Midbrain (tissue), 1 donor: ENCODE measurements at places on chromosomes 2 and 18.

DNA sequence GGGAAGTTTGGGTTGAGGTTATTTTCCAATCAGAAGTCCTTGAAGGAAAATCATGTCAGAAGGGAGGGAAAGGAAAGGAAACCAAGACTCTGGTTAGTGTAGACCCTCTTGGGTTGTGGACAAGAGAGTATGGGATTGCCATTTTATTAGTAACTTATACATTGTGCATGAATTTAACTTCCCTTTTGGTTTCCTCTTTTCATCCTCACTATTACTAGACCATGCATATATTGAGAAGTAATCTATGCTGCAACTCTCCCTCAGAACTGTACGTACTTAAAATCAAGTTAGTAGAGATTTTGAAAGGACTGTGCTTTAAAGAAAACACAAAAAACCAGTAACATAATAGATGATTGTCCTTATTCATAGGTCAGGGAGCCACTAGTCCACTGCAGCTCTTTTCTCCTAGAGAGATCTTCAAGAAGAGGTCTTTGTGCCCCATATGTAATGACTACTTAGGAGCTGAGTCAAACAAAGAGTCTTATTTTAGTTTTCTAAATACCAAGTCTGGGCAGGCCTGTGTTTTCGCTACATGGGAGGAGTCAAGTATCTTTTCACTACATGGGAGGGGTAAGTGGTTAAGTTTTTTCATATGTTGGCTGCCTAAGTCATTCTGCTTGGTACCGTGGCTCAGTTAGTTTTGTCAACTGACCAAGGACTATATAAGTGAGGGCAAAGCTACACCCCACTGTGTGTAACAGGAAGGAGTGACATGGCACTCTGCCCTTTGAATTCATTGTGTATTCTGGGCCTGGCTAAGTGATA, 25.2 kb upstream of the FAM117B start:
- no peak for DNase-seq

- DNase-seq: no peak
Observed at GRCh38 chr2:85956646-85957039, 67.9 kb upstream of the ST3GAL5 start.

DNA sequence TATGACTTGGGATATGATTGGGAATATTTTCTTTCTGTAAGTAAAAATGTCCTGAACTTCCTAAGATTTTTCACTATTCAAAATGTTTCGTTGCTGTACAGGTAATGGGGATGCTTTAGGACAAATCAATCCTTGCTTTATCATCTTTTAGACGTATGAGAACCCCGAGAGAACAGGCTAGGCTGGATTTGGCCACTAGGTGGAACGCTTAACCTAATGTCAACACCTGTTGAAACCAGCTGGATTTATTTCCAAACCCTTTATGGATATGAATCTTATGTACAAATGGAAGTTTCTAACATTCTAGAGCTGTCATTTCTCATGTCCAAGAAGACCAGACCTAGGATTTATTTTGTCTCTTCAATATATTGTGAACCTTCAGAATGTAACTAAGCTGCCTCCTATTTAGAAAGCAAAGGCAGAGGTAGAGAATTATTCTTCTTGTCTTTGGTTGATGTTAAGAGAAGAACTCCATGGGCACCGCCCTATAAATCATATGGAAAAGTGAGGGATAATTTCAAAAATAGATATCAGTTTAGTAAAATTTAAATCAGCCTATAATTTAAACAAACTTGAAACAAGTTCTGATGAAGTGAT, 96.7 kb downstream of the PMAIP1 start:
- peak; percentile 37 for DNase-seq

- no peak for DNase-seq
Observed at GRCh38 chr2:157203651-157204050, 53.9 kb upstream of the GALNT5 start.

- no peak for DNase-seq
Observed at GRCh38 chr18:13570856-13571495, 155.4 kb downstream of the FAM210A start.

DNA sequence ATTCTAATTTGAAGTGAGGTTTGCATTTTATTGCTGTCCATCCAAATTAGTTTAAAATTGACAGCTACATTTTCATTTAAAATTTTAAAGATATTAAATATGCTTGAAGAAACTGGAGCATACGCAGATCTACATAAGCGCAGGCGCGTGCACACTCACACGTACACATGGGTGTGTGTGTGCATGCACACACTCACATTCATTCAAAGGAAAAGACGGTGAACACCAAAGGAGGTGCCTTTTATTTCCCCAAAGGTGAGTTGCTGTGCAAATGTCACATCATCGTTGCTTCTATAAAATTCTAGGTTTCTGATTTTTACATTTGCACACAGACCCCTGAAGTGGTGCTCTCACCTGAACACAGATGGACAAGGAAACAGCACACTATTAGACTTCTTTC, 194.2 kb downstream of the GRB14 start:
- DNase-seq: no peak

- DNase-seq: no peak
Observed at GRCh38 chr2:147916067-147916466, 71.2 kb downstream of the ACVR2A start.

GRCh38 chr2:237453671-237454070, 33.4 kb upstream of the MLPH start:
- no peak for DNase-seq

DNA sequence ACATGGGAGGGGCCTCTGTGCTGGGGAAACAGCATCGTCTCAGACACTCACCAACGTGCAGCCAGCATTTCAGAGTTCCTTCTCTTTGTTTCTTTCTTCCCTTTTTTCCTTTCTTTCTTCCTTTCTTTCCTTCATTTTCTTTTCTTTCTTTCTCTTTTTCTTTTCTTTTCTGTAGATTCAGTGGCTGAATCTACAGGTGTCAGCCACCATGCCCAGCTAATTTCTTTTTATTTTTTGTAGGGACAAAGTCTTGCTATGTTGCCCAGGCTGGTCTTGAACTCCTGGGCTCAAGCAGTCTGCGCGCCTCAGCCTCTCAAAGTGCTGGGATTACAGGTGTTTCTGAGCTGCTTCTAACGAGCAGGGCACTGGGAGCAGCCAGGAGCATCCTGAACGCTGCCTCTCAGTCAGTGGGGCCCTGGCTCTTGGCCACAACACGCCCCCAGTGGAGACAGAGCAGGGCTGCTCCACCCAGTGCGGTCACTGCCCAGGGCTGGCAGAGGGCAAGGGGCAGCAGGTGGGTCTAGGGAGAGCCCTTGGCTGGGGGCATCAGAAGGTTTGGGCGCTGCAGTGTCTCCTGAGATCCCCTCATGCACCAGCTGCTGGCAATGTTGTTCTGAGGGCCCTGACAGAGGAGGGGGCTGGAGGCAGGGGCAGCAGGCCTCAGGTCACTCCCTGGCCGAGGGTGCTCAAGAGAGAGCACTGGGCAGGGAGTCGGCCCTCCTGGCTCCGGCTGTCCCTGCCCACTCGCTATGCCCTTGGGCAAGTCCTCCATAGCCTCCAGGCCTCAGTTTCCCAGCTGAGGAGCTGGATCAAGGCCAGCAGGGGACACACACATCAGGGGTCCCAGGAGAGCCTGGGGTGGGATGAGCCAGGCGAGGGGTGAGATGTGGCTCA, 4.7 kb upstream of the KLHL30 start:
- DNase-seq: no peak

- DNase-seq: no peak
Observed at GRCh38 chr2:239322416-239323086, 78.3 kb downstream of the HDAC4 start.

- DNase-seq: no peak
Observed at GRCh38 chr2:239602290-239603282, 201.8 kb upstream of the HDAC4 start.

DNA sequence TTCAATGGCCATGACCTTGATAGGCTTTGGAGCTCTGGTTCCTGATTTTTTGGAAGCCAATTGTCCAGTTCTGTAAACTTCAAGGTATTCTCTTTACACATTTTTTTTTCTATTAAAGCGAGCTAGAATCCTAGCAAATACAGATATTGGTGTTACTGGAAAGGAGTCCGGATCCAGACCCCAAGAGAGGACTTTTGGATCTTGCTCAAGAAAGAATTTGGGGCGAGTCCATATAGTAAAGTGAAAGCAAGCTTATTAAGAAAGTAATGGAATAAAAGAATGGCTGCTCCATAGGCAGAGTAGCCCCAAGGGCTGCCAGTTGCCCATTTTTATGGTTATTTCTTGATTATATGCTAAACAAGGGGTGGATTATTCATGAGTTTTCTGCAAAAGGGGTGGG, 45.1 kb downstream of the CD8B2 start:
- DNase-seq: no peak

DNA sequence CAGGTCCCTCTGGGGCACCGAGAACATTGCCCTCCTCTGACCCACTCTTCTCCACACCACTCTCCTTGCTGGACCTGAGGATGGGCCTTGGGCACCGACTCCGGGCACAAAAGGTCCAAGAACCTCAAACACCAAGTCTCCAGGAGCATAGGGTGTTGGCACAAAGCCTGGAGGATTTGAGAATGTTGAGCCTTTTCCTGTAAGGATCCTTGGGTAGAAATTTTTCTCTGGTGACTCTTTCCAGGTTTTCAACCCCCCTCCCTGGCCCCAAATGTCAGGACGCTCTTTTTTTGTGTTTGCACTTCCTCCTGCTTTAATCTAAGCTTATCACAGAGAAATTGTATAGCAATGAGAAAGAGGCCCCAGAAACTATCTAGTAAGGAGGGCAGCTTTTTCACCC, 9.2 kb downstream of the SPR start:
- no peak for DNase-seq

DNA sequence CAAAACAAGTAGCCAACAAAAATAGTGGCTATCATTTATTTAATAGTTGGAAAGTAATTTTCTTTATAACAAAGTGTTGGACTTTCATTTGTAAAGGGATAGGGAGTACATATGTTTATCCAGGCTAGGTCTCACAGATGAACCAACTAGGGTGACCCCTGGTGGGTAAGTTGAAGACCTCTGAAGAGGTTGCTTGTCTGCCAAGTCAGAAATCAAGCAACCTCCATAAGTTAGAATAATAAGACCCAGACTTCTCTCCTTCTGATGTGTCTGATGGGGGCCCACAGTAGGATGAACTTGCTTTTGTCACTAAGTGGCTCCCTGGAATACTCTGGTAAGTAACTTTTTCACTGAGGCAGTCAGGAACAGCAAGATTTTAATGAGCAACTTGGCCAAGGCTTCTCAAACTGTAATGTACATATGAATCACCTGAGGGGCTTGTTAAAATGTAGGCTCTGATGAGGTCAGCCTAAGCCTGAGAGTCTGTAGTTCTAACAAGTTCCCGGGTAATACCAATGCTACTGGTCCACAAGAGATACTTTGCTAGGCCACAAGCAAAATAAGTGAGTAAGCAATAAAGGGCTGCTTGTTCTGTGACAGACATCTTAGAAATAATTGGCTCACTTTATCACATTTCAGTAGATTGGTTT, 319.6 kb downstream of the PIK3C3 start:
- no peak for DNase-seq

DNA sequence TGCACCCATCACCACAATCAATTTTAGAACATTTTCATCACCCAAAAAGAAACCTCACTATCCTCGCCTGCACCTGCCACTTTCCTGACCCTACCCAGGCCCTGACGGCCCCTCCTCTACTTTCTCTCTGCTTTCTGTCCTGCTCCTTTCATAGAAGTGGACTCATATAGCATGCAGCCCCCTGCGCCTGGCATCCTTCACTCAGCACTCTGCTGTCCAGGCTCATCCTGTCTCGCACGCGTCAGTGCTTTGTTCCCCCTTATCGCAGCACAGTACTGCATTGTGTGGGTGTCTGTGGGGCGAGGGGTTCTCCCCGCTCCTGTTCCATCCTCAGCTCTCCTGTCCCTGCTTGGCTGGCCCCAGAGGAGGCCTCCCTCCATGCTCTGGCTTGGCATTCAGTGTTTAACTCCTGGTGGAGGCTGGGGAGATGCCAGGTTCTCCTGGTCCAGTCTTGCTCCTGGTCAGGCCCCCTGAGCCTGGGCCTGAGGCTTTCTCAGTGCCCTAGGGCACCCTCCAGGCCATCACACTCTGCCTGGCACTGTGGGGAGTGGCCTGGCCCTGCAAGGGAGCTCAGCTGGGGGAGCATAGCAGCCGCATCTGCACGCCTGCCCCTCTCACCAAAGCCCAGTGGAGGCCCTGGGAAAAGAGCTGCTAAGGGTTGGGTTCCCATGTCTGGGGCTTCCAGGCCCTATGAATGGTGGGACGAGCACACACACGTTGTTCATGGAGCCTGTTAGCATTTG, 6.6 kb upstream of the TUBB6 start:
- no peak for DNase-seq

DNA sequence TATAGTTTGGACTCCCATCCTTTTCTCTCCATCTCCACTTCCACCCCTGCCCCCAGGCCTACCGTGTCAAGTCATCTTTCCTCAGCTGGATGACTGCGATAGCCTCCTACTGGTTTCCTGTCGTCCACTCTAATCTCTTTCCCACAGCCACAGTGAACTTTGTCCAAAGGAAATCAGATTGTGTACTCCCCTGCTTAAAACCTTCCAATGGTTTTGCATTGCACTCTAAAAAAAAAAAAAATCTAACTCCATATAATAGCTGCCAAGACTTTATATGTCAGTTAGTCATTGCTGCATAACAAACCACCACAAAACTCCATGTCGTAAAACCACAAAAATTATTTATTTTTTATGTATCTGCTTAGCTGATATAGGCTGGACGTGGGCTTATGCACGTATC, 160.2 kb upstream of the CCDC68 start:
- DNase-seq: no peak

DNA sequence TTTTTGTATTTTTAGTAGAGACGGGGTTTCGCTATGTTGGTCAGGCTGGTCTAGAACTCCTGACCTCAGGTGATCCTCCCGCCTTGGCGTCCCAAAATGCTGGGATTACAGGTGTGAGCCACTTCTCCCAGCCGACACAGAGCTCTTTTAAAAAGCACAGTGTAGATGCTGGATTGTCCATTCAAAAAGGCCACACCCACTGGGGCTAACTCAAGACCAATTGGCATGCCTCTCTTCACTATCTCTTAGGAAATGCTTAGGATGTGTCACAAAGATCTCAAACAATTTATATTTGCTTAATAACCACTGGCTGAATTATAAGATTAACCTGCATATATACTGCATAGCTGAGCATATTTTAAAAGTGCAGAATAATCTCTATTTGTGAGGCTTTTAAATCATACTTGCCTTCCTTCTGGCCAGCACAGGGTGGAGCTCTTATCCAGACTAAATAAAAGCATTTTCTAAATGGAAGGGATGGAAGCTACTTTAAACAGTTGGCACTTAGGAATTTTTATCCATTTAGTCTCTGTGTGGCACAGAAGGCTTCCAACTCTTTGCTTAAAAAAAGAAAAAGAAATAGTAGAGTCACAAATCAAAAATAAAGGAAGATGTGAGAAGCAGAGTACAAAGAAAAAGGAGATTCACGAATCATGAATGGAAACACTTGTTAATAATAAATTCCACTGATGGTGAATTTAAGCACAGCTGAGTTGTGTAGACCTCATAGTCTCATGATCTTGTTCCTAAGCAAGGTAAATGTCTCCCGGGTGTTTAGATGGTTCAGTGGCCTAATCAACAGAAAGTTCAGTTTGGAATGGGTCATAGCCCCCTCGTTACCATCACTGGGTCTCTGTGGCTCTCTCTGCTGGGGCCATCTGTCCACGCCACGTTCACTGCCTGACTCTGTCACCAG, 22.4 kb downstream of the CRYGD start:
- peak; percentile 39 for DNase-seq

GRCh38 chr2:126535408-126535807, 120.5 kb upstream of the GYPC start:
- no peak for DNase-seq
